COR-L47 (cell line): ENCODE measurements at places on chromosomes 3 and 15.

DNA sequence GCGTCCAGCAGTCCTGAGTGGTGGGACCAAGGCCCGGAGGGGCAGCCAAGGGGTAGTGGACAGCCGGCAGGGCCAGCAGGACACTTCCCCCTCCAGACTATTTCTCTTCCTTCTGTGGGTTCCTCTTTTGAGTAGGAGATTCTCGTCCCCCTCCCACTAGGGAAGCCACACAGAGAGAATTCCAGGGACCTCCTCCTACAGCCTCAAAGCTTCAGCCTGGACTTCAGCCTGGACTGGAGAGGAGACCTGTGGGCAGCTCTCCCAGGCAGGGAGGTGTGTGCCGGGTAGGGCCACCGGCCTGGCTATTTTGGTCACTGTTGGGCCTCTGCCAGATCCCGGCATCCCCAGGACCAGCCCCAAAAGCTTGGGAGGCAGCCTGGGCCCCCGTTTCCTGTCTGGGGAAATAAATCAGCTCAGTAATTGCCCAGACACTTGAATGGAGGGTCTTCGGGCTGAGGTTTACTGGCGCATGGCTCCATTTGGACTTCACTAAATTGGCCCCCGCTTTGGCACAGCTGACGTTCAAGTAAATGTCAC, 1.3 kb downstream of the SLC6A6 start:
- DNase-seq = no peak

GRCh38 chr3:10693457-10693856, 122.6 kb upstream of the SLC6A11 start:
- no peak for DNase-seq

DNA sequence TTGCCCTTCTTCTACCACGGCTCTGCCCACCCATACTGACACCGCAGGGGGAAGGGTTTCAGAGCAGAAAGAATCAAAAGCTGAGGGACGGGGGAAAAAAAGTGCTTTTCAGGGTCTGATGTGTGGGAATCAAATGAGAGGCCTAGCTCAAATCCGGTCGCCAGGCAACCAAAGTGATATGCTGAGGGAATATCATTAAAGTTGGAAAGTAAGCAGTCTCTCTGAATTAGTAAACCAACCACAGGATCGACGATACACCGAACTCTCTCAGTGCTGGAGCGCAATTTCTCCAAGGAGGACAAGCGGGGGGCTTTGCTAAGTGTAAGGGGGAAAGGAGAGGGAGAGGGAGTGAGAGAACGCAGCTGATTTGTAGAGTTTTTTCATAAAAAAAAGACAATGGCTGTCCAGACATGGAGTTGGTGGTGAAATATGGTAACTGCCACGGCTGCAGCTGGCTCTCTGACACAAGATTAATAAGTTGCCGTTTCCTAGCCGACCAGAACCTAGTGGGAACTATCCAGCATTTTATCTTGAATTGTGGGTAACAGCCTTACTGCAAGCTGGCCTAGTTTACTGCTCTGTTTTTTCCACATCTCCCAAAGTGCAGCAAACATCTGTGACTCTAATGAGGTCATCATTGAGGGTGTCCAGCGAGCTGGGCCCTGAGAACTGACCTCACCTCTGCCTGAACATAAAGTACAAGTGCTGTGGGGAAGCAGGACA, 530.2 kb downstream of the SOX2 start:
- no peak for DNase-seq

DNA sequence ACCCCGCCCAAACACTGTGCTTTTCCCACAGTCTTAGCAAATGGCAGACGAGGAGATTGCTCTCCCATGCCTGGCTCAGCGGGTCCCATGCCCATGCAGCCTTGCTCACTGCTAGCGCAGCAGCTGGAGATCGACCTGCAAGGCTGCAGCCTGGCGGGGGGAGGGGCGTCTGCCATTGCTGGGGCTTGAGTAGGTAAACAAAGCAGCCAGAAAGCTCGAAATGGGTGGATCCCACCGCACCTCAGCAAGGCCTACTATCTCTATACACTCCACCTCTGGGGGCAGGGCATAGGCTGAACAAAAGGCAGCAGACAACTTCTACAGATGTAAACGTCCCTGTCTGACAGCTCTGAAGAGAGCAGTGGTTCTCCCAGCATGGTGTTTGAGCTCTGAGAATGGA, 27.2 kb upstream of the WDR5B start:
- no peak for DNase-seq

DNA sequence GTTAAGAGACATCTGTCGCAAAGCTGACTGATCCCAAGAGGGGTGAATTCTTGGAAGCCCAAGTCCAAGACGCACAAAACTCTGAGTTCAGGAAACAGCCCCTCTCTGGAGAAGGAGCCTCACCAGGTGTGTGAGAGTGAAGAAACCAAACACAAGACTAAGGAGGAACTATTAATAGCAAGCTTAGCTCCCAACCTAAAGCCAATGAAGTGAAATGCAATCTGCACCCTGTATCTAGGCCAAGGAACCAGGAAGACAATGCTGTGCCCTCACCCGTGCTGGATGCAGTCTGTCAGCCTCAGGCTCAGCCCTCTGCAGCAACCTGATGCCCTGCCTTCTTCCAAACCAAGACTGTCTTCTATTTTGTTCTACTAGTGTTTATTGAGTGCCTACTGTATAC, 22.5 kb upstream of the THBS1 start:
- no peak for DNase-seq

DNA sequence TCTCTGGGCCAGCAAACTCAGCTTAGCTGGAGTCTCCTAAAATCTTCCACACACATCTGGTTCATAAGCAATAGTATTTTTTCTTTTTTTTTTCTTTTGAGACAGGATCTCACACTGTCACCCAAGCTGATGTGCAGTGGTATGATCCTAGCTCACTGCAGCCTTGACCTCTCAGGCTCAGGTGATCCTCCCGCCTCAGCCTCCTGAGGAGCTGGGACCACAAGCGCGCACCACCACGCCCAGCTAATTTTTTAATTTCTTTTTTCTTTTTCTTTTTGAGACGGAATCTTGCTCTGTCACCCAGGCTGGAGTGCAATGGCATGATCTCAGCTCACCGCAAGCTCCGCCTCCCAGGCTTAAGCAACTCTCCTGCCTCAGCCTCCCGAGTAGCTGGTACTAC, 34.3 kb downstream of the RNU5B-1 start:
- DNase-seq = no peak

- no peak for DNase-seq
These were observed 15.4 kb upstream of the SKOR1 start for GRCh38 chr15:67809866-67810265.

GRCh38 chr15:69035205-69035917, 20.9 kb downstream of the NOX5 start:
- no peak for DNase-seq

DNA sequence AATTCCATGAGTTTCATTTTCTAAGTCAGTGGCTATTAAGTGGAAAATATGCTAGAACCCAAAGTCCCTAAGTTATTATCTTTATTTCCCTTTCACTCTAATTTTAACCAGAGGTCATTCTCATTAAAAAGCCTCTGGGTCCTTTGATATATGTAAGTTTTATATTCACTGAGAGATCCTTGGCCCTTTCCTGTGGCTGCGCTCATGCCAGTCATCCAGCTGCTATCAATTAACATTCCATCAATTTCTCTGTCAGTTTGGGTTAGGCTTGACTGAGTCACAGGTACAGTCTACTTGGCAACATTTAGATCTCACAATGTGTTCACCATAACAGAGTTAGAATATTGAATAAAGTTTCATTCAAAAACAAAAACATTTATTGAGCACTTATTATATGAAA, 58.0 kb upstream of the FBN1 start:
- DNase-seq = no peak

DNA sequence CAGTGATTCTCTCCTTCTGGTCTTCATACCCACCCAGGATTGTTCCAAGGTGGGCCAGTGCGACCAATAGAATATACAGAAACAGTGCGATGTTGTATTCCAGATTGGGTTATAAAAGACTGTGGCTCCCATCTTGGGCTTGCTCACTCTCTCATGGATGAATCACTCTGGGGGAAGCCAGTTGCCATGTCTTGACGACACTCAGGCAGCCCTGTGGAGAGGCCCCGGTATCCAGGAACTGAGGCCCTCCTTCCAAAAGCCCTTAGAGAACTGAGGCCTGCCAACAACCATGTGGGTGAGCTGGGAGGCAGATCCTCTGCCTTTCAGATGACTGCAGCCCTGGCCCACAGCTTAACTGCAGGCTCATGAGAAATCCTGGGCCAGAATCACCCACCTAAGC, 57.2 kb downstream of the SH3GL3 start:
- DNase-seq = no peak

DNA sequence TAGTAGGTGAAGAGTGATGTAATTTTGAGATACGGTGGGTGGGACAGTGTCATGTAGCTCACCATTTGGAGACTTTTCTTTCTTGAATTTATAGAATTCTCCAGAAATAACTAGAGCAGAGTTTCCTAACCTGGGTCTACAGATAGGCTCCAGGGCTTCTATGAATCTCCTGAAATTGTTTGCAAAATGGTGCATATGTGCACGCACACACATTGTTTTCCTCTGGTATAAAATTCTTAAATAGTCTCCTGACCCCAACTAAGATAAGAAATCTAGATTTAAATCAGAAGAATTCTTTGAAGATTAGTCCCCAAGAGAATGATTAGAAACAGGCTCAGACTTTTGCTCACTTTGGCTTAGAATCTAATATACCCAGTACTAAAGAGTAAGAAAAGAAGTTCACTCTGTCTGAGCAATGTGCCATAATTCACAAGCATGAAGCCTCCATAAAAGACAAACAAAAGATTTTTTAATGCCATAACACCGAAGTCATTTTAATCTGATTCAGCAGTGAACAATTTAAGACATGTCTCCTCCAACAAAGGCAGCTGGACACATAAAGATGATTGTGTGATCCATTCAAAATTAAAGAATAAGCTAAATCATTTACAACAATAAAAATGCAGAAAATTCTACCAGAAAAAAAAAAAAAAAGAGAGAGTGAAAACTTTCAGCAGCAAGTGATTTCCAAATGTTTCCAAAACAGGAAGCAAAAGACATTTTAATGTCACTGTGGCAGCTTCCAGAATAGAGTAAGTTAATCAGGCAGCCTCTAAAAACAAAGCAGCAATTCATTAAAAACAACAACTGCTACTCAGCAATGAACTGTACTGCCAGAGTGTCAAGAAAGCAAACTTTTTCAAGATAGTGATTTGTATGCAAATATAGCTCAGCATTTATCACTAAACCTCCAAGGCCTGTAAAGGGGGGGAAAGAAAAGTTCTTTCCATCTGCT, 975.5 kb upstream of the CFAP20DC start:
- DNase-seq = no peak

GRCh38 chr3:9441501-9442221, 44.2 kb downstream of the SETD5 start:
- no peak for DNase-seq

DNA sequence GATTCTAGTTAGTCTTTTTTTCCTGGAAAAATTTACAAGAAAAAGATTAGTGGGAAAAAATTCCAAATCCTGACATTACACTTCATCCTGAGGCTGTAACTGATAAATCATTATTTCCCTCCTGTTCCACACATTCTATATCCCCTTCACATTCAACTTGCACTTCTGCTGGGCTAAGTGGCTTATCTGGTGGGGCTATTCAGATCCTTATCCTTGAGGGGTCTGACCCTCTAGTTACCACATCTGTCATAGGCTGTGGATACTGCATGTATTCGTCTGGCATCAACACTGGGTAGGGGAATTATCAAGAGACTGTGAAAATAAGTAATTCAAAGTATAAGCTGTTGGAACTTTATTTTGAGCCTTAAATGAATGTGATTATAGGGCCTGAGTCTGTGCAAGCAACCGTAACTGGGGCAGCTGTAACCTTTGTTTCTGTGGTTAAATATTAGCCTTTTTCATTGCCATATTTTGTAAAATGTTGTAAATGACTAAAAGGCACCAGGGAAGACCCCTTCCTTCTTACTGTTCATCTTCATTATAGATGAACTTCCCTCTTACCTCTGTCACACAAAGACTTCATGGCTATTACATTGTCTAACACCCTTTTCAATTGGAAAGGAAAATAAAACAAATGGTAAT, 28.0 kb upstream of the TEX9 start:
- DNase-seq = no peak

DNA sequence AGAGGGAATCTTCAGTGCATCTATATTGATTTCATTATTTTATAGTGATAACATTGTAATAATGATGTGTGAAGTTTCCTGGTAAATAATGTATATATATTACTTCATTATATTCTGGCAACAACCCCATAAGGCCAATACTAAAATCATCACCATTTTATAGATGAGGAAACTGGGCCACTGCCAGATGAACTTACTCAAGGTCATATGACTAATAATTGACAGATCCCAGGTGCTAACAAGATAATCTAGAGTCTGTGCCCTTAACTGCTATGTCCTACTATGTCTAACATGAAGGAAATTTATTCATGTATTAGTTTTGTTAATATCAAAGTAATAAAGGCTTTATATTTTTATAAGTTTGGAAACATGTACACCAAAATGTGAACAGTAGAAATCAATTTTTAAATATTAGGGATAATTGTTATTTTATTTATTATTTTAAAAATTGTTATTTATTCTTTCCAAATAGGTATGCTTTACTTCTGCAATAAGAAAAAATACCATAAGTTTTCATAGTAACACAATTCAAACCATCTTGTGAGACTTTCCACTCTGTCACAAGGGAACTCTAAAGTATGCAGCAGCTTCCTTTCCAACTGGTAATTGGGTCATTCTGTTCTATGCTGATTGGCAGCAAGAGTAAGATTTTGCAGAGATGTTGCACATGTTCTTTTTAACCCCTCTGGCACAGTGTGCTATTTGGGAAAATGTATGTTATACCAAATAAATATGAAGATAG, 90.8 kb upstream of the CMC1 start:
- no peak for DNase-seq

GRCh38 chr15:48334260-48334659, 3.0 kb downstream of the DUT start:
- DNase-seq = no peak
